Fibroblast of skin of right biceps (primary cell): ENCODE measurements at places on chromosomes 16 and 17.

GRCh38 chr17:51914577-51914976 lies 243.9 kb downstream of the CA10 start:
- DNase-seq: no peak

DNA sequence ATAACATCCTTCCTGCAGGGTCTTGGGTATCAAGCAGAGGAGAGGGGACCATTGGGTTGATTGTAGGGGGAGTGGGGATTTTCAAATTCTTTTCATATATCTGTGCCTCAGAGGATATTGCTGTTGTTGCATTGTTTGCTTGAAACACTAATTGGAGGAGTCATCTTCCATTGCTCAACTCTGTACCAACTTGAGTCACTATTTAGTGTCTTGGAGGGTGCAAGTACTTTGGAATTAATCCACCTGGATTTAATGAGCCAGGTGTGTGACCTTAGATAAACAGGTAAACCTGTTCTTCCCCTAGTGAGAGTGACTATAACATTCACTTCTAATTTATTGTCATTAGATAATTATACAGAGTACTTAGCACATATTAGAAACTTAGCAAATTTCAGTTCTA lies 151.3 kb upstream of the CNTNAP4 start:
- no peak for DNase-seq

- DNase-seq: peak; percentile 88
These were observed at the start of gene ABCA3 for GRCh38 chr16:2340564-2341455. ABCA3 (minus strand) TSS chr16:2340728; CDS start chr16:2326466, 14,262 bp downstream.

GRCh38 chr16:67101311-67102082 lies 8.2 kb upstream of the PHAF1 start:
- peak; percentile 89 for DNase-seq

DNA sequence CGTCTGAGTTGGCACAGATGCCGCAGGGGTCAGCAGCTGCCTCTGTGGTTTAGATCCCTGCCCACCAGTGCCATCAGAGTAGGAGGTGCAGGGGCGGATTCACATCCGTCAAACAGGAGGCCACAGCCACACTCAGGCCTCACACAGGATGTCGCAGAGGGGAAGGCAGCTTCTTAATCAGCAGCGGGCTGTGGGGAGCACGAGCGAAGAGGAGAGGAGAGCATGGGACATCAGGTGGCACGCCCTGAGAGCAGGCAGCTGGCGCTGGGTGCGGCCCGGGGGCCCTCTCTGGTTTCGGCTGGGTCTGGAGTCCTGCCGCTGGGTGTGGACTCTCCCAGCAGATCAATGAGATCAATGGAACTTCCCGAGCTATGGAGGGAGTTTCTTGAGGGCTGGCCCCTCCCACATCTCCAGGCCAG lies 9.6 kb downstream of the LLGL2 start:
- no peak for DNase-seq

DNA sequence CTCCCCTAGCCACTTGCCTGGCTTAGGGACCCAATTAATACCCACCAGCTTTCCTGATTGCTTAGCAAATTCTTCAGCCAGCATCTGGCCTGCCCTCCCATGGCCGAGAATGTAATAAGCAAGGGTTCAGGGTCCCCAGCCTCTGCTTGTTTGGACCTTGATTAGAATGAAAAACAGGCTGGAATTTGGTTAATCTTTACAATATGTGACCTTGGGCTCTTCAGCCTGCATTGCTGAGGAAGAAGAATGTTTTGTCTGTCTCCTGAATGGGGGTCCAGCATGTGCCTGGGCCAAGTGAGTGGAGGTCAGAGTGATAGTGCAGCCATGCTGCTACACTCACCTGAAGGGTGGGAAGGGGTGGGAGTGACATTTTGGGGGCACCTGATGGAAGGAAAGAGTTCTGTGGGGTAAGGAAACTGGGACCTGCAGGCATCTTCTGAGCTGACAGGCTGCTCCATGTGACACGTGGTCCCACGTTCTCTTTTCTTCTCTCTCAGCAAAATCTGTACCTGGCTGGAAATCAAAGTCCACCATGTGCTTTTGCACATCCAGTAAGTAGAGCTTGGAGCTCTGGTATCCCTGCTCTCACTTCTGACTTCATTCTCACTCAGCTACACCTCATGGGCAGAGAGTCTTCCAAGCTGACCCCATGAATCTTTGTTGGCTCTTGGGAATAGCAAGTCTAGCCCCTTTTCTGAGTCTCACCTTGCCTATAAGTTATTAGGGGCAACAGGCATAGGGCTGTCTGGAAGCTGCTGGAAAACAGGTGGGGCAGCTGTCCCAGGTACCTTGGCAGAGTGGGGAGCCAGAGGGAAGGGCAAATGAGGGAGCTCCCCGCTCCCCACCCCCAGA lies 5.3 kb downstream of the TMEM106A start:
- no peak for DNase-seq

DNA sequence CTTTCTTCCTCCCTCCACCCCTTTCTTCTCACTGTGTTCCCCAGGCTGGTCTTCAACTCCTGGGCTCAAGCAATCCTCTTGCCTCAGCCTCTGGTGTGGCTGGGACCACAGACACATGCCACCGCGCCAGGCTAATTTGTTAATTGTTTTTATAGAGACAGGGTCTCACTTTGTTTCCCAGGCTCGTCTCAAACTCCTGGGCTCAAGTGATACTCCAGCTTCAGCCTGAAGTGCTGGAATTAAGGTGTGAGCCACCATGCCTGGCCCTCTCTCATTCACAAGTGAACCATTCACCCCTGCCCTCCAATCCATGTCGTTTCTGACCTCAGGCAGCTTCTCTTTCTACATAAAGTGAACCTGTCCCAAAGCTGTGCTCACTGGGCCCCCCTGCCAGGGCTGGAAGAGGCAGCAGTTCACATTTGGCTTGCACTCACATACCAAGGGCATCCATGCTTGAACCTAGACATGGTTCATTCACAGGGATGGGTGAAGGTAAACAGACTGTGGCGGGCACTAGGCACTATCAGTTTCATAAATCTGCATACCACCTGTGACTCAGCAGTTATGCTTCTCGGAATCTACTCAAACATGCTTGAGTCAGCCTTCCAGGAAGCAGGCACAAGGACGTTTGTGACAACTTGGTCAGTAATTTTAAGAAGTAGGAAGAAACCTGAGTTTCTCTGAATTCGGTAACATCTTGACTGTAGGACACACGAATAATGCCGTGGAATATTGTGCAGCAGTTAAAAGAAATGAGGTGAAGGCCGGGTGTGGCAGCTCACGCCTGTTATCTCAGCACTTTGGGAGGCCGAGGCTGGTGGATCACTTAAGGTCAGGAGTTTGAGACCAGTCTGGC lies 6.0 kb upstream of the RNF213 start:
- peak; percentile 96 for DNase-seq

DNA sequence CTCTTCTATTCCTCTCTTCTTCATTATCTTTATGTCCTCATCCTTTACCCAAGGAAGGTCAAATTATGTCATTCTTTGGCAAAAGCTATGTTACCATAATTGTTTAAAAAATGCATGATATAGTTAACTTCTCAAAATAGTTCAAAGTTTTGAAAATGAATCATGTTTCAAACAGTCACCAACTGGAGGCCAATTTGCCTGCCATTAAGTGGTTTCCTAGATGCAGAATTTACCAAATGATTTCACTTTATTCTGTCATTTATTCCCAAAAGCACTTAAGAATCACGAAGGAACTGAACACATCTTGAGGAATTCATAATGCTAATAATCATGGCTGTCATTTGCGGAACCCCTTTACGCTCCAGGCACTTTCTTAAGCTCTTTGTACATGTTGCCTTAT lies 190.9 kb upstream of the CDH11 start:
- peak; percentile 93 for DNase-seq

GRCh38 chr17:63735691-63736090 lies 5.9 kb downstream of the STRADA start:
- DNase-seq: no peak

DNA sequence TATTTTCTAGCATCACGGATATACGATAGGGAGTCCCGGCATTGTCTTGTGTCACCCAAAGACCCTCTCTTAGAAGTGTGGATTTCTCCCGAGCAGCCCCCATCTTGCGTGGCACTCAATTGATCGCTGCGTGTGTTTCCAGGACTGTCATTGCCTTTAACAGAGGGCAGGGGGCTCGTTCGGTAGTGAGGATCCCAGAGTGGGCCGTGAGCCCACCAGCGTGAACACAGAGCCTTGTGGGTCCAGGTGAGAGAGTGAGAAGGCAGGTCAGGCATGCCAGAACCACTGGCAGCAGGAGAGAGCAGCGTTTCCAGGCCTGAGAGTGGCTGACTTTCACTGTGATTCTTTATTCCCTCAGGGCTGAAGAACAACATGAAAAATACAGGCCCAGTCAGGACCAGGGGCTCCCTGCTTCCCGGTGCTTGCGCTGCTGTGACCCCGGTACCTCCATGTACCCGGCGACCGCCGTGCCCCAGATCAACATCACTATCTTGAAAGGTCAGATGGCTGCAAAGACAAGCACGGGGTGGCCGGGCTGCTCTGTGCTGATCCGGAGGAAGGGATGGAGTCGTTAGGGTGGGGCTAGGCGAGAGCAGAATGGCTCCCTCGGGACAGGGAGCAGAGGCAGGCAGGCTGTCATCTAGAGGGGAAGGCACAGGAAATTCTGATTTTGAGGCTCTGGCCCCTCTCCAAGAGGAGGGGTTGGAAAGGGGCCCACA lies 22.4 kb downstream of the C1QTNF1 start:
- no peak for DNase-seq

- DNase-seq: no peak
These were observed 33.7 kb upstream of the ALDH3A1 start for GRCh38 chr17:19781488-19782458.

GRCh38 chr17:66446419-66446818 lies 144.0 kb downstream of the PRKCA start:
- DNase-seq: no peak

DNA sequence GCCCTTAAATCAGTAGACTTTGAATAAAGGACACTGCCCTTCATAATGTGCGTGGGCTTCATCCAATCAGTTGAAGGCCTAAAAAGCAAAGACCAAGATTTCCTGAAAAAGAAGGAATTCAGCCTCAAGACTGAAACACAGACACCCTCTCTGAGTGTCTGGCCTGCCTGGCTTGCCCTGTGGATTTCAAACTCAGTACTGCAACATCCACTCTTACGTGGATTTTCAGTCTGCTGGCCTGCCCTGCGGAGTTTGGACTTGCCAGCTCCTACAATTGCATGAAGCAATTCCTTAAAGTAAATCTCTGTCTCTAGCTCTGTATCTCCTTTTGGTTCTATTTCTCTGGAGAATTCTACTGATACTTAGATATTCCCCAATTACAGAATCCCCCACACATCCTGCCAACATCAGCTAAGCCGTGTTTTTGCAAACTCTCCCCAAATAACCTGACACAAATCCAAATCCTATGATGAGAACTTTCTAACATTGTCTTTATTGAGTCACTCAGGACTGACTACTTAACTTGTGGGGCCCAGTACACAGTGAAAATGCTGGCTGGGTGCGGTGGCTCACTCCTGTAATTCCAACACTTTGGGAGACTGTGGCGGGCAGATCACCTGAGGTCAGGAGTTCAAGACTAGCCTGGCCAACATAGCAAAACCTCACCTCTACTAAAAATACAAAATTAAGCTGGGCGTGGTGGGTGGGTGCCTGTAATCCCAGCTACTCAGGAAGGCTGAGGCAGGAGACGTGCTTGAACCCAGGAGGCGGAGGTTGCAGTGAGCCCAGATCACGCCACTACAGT lies 7.2 kb upstream of the TNFRSF17 start:
- DNase-seq: peak; percentile 59

GRCh38 chr17:9036336-9036735 lies 15.0 kb downstream of the NTN1 start:
- no peak for DNase-seq

DNA sequence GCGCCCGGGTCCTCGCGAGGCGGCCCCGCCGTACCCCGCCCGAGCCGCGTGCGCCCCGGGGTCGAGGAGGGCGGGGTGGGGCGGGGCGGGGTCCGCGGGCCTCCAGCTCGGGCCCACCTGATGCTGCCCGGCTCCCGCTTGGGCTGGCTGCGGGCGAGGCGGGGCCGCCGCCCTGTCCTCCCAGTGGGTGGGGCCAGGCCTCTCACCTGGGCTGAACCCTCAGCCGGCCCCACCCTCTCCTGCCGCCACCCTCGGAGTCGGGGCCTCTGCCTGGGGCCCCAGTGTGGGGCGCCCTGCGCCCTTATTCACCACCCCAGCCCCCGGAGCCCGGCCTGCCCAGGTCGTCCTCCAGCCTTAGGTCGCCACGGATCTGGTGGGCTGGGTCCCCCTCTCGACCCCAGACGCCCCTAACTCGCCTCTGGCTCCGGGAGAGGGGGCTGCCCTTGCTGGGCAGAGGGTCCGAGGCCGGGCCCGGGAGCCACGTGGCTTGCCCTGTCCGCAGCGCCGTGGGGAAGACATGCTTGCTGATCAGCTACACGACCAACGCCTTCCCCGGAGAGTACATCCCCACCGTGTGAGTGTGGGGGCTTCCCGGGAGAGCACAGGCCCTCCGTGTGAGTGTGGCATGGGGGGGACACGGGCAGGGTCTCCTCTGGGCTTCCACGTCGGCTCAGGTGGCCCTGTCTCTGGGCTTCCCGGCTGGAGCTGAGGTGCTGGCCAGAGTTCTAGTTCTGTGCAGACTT lies 578 bp downstream of the RAC3 start:
- no peak for DNase-seq

GRCh38 chr17:39969375-39969774 lies 6.6 kb downstream of the GSDMA start:
- DNase-seq: no peak

DNA sequence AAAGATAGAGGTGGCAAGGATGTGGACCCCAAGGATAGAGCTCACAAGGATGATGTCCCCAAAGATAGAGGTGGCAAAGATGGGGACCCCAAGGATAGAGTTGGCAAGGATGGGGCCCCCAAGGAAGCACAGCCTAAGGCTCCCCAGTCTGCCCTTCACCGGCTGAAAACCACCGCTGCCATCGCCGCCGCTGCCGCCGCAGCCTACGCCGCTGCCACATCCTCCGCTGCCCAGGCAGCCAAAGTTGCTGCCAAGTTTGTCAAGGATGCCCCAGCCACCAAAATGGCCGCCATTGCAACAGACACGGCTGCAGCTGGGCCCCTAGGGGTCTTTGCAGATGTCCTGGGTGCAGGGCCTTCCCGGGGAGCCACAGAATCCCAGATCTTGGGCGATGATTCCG lies 19.9 kb downstream of the C16orf96 start:
- DNase-seq: no peak

- DNase-seq: peak; percentile 91
These were observed 27.2 kb upstream of the SHISA9 start for GRCh38 chr16:12874186-12874585.

DNA sequence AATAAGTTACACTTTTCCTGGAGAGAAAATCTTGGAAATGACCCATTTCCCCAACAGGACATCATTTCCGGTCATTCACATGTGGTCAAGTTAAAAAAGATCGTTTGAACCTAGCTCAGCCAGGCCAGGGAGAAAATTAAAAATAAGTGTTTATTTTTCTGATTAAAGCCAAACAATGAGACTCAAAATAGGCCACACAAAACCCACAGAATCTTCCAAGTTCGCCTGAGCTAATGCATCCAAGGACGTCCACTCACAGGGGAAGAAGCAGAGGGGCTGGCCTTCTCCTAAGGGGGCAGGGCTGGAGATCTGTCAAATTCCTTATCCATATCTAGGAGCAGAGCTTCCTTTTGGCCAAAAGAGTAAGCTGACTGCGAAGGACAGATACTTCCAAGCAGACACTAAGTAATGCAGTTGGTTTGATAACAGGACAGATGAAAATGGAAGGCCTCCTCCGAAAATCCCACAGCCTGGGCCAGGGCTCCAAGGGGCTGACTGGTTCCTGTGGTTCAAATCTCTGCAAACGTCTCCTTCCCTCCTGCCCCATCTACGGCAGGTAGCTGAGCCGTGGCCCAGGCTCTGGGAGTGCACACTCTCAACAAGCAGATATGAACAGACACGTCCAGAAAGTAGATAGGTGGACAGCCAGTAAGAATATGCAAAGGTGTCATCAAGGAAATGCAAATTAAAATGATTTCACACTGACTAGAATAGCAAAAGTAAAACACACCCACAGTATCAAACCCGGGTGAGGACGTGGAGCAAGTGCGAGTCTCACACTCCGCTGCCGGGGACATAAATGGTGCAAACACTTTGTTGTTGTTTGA lies 98.5 kb downstream of the MRM3 start:
- DNase-seq: peak; percentile 33
